ENCODE measurements at places on chromosomes 16 and 17. TPM values are rescaled to one million over a fixed set of nuclear protein-coding genes. Genes with fewer than 3 reads are reported as not detected.

GRCh38 chr17:66449418-66449977 is 147.1 kb downstream of the PRKCA start:
- no peak for DNase-seq

- DNase-seq = peak; percentile 61
Observed at GRCh38 chr17:18248300-18248731, 10.2 kb downstream of the FLII start.

The PRSS33 gene
- total RNA-seq = not detected

GRCh38 chr16:82137822-82138167 is 32.2 kb downstream of the MPHOSPH6 start:
- no peak for DNase-seq

DNA sequence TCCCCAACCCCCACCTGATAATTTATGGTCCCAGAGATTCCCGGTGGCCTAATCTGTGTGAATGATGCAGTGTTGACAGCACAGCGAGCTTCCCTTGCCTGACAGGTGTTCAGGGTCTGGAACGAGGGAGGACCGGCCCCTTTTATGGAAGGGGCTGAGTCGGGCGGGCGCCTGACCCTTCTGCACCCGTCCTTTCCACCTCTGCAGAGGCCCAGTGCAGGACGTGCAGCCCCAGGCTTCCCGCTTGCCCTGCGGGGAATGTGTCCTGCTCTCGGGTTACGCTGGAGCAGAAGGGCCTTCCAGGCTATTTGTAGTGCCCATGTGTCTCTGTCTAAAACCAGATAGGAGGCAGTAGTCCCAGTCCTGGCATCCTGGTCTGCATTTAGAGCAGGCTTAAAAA is 16.2 kb downstream of the SMTNL2 start:
- DNase-seq = peak; percentile 78

DNA sequence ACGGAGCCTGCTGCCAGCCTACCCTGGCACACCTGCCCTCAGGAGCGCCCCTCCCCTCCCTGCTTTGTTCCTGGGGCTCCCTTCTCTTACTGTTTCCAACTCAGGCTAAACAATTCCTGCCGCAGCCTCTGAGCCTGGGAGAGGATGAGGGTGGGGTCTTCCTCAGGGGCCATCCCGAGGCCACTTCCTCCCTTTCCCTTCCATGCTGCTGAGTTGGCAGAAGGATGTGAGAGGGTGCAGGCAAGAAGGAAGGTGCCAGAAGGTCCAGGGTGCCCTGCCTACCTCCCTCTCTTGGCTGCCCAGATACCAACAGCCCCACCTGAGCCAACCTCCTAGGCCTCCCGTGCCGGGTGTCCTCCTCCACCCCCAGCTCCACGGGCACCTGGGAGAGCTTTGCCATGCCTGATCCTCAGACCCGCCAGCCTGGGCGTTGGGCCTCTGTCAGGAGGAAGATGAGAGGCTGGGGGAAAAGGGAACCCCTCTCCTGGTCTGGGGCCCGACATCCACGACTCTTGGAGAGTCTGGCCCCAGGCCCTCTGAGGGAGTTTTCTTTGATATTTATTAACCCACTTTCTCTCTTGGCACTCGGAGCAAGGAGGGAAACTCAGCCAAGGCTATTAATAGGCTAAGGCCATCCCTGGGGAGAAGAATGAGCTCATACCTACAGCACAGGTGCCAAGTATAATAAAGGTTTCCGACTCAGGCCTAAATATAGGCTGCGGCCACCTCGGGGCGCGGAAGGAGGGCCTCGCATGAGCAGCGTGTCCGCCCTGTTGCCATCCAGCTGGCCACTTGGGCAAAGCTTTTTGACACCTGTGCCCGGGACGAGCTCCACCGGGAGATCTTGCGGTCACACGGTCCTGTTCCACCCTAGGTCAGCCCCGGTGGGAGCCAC is 232.0 kb downstream of the ENGASE start:
- peak; percentile 5 for DNase-seq

DNA sequence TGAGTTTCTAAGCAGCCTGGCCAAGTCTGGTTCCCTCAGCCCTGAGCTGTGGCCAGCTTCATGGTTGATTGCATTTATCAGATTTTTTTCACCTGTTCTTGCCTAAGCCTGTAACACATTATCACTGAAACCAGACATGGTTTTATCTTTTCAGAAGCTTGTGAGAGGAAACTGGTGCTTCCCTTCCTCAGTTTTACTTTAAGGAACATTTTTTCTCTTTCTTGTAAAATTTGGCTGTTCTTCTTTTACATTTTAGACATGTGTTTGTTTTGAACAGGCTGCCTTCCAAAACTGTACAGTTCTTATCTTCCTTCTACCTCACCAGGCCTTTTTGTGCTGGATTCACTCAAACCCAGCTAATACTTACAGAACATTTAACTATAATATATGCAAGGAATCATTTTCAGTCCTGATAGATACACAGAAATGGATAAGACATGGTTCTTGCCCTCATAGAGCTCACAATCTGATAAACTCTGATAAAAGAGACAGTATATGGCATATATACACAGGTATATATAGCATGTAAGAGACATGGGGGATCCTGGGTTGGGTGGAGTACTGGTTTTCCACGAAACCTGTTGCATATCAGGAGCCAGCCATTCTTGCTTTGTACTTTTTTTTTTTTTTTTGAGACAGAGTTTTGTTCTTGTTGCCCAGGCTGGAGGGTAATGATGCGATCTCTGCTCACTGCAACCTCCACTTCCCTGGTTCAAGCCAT is 44.5 kb downstream of the ZNRF1 start:
- no peak for DNase-seq

- DNase-seq = peak; percentile 46
Observed at GRCh38 chr17:15233022-15233805, 31.9 kb downstream of the PMP22 start.

The DHX58 gene
- total RNA-seq = 11.3 TPM

The SPATA32 gene
- not detected for total RNA-seq

- DNase-seq = peak; percentile 71
Observed at GRCh38 chr17:14737984-14738651, 437.2 kb downstream of the HS3ST3B1 start.

The CD7 gene
- total RNA-seq = 1.4 TPM

DNA sequence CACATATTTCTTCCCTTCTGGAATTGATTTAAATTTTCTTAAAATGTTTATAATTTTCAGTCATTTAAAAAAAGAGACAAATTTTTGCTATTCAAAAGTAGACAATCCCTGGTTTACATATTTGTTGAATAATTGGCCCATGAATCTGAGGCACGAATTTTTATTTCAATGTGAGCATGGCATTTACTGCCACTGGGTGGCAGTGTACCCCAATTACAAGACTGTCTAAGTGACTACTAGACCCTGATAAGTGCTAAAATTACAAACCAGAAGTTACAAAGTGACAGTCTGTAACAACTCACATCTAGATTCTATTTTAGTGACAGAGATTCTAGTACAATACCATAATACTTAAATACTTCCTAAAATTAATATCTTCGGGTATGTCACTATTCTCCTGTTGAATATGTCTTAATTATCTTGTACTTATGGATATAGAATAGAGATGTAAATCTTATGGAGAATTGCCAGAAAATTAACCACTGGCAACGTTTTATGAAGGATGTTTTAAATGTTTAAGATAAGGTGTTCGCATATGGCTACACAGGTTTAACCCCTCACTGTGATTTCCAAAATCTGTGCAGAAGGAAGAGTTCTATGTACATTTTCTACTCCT is 235.8 kb downstream of the MAP2K4 start:
- peak; percentile 57 for DNase-seq

GRCh38 chr17:40321961-40322357 is 13.0 kb downstream of the RARA start:
- peak; percentile 68 for DNase-seq

- no peak for DNase-seq
Observed at GRCh38 chr16:67718668-67719047, 458 bp downstream of the GFOD2 start.

The FBXO47 gene
- not detected for total RNA-seq

The SDR42E2 gene
- total RNA-seq = not detected

GRCh38 chr17:21140911-21141310 is 14.1 kb downstream of the DHRS7B start:
- DNase-seq = no peak

The MYH11 gene
- 0.03 TPM for total RNA-seq

DNA sequence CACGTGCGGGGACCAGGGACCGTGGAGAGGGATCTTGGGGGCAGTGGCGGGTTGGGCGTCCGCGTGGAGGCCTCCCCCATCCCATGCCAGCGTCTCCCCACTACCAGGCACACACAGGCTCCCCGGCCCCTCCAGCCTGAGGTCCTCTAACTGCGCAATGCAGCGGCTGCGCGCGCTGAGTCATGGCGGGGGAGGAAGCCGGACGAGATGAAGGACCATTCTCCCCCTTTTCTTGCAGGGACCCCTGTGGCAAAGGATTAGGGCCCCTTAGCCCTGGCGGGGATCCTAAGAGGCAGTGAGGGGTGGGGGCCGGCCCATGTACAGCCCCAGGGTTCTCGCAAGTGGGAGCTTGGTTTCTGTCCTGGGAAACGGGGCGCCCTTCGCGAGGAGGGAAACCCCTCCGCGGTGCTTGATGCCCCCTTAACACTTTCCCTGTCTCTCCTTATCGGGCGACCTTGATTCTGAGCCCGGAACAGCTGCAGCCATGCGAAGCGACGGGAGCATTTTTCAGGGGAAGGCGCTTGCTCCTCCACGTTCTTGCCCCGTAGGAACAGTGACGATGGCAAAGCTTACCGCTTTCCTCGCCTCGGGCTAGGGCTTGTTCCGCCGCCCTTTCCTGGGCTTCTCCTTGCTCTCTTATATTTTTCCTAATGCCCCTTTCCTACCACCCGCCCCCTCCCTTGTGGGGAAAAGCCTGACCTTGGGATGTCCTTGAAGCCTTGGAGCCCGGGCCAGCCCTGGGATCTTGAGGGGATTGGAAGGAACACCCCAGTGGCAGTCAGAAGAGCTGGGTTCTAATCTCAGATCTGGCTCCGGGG is 592 bp downstream of the ALDOA start:
- peak; percentile 65 for DNase-seq

The ENPP7 gene
- total RNA-seq = not detected

All from myocyte (in vitro differentiated cells).